Activated B cell treated with CpG ODN at 0.5 μM for 24 hours (primary cell): ENCODE measurements at places on chromosomes 3 and 15. TPM values are rescaled to one million over a fixed set of nuclear protein-coding genes. Genes with fewer than 3 reads are reported as not detected.

GRCh38 chr15:62494197-62494596 lies 329.1 kb upstream of the C2CD4B start:
- DNase-seq, result no peak

- DNase-seq, result no peak
Observed at GRCh38 chr3:13484851-13485590, 4.9 kb downstream of the HDAC11 start.

GRCh38 chr3:84008623-84009022 lies 950.2 kb upstream of the CADM2 start:
- no peak for DNase-seq

DNA sequence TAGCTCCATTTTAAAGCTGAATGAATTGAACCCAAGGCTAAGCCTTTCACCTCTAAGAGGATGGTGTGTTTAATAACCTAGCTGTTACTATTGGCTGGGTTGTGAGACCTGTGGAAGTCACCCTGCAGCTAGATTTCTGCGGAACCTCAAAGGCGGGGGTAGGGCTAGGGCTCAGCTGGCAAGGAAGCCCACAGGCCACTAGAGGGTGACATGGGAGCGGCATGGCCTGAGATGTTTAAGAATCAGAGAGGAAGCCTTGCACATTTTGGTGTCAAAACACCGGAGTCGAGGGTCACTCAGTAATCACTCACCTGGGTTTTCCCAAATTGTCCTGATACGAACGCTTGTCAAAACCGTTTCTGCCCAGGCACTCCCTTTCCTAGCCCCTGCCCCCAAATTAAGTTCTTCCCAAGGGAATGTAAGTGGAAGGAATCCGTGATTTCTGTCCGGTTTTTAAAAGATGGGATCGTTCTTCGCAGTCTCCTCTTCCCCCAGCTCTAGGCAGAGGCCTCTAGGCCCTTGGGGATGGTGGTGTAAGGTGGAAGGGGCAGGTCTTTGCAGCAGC lies 3.8 kb upstream of the ACAD9 start:
- no peak for DNase-seq

CHAC1 gene
- total RNA-seq, result 22.3 and 27.3 TPM in 2 replicates

GRCh38 chr3:122926322-122926721 lies 101.2 kb downstream of the SEMA5B start:
- no peak for DNase-seq

RFX7 gene
- total RNA-seq, result 24.3 and 27.8 TPM in 2 replicates

MAN2A2 gene
- total RNA-seq, result 115 and 133 TPM in 2 replicates

SHF gene
- 5.8 and 8.5 TPM in 2 replicates for total RNA-seq
